ENCODE measurements at places on chromosomes 4 and X.

GRCh38 chr4:66585767-66586166 lies 915.5 kb upstream of the EPHA5 start:
- no peak for DNase-seq

- no peak for DNase-seq
Observed at GRCh38 chr4:83371235-83371634, 36.6 kb upstream of the HPSE start.

GRCh38 chr4:69888336-69888735 lies 28.4 kb upstream of the SULT1E1 start:
- no peak for DNase-seq

- no peak for DNase-seq
Observed at GRCh38 chr4:7564242-7564641, 129.5 kb upstream of the PSAPL1 start.

GRCh38 chr4:87580057-87580456 lies 28.3 kb upstream of the DSPP start:
- DNase-seq = no peak

DNA sequence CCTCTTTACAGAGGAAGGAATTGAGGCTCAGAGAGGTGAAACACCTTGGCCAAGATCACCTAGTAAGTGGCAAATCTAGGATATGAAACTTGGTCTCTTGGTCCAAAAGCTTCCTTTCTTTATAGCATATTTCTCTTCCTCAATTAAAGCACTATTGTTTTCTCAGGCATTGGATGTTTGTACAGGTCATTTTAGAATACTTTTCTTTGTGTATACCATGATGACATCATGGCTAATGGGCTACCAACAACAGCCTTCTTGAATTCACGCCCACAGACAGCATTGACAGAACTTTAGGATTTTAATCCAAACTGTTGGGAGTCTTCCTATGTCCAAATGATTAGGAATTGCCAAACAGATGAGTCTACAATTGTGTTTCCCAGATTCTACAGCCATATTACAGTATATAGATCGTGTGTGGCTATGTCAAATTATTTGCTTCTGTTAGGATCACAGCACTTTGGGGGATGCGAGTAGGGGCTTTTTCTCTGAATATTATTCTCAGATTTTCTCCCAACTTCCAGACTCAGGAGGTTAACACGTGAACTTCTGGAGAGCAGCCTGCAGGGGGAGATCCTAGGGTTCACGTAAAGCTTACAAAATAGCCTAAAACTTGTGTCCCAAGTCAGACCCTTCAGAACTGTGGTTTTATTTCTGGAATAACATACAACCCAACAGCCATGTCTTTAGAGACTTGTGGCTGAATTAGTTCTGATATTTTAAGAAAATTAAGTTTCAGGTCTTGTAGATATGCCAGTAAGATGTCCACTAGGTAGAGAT lies 191.8 kb downstream of the SHROOM3 start:
- DNase-seq = no peak

- DNase-seq = peak; percentile 24
Observed at GRCh38 chr4:3729188-3729881, 36.9 kb upstream of the ADRA2C start.

- DNase-seq = no peak
Observed at GRCh38 chr4:166823126-166823525, 411.2 kb downstream of the SPOCK3 start.

DNA sequence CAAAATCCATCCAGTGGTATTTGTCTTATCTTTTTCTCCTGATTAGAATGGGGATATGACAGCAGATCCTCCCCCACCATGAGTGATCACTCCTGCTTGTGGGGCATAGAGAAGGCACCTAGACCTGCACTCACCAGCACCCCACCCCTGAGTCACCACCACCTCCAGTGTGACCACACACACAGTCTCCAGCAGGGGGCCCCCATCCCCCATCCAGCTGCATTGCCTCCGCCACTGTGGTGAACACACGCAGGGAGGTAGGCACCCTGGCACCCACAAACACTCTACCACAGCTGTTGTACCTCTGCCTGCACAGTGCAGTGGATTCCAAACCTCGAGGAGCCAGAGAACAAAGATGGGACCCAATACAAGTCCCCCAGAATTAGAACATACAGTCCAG lies 9.0 kb upstream of the MAGEA8 start:
- no peak for DNase-seq

DNA sequence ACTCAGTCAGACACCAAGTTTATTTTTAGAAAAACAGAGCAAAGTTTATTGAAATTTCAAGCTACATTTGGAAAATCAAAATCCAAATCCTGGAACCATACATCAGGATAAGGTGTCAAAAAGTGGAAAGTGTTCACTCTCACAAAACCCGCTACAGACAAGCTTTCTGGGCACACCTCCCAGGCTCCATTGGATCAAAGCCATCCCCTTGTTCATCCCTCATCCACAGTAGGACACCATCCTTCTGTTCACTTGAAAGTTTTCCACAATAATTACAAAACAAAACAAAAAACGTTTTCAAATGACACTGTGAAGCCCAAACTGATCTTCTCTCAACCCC lies 62.4 kb downstream of the TSC22D3 start:
- no peak for DNase-seq

DNA sequence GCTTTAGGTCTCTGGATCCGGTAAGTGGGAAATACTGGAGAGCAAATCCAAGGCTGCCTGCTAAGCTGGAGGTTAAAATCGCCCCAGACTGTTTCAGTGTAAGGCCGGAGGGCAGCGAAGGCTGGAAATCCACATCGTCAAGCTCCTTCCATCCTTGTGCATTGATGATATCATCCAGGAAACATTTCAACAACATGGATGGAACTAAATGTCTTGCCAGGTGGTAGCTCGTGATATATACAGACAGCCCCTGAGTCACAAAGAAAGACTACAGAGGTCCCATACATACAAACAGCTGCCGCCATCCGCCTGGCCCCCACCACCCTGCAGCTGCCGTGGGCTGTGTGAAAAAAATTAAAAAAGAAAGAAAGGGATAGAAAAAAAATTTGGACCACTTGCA lies 148.9 kb upstream of the RBPJ start:
- DNase-seq = no peak

DNA sequence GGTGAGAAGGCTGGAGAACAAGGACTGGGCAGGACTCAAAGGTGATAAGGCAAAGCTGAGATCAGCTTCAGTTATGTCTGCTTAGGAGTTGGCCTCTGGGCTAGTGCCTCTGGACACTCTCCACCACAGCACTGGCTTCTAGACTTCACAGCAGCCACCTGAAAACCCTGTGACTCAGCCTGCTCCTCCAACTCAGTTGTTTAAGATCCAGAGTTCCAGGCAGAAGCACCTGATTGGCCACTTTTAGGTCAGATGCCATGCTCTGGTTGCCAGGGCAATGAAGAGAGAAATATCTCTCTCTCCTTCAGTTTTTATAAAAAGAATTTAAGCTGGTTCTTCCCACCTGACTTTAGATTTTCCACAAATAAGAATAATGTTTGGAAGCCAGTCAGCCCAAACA lies 47.9 kb upstream of the BLTP1 start:
- no peak for DNase-seq

DNA sequence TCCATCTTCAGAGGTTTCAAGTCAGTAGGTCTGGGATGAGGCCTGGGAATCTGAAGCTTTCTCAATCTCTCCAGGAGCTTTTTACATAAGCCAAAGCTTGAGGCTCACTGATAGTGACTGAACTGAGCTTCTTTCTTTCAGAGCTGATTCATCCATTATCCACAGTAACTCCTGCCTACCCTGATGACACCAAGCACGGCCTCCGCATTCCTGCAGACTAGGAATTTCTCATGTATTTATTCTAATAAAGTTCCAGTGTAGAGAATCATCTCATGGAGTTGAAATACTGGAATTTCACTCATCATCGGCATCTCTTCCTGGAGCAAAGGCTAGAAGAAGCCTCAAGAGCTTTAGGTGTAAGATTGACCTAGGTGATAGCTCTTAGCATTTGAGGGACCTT lies 12.1 kb upstream of the DCTD start:
- DNase-seq = peak; percentile 85

GRCh38 chr4:102022343-102022742 lies 231.8 kb downstream of the BANK1 start:
- no peak for DNase-seq

DNA sequence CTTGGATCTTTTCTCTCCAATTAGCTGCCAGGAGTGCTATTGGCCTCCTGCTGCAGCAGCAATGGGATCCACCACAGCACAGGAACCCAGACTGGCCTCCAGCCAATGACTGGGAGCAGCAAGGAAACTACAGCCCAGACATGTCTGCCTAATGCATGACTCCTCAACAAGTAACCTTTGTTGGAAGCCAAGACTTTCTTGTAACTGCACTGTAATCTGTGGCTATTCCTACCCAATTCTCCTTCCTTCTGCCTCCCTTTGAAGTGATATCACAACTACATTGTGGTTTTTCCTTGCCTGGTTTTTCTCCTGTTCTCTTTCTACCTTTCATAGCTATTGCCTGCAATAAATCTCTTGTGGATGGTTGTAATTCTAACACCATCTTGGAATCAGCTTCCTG lies 39.8 kb downstream of the SNCA start:
- no peak for DNase-seq

GRCh38 chr4:16706251-16706650 lies 192.2 kb downstream of the LDB2 start:
- DNase-seq = no peak

DNA sequence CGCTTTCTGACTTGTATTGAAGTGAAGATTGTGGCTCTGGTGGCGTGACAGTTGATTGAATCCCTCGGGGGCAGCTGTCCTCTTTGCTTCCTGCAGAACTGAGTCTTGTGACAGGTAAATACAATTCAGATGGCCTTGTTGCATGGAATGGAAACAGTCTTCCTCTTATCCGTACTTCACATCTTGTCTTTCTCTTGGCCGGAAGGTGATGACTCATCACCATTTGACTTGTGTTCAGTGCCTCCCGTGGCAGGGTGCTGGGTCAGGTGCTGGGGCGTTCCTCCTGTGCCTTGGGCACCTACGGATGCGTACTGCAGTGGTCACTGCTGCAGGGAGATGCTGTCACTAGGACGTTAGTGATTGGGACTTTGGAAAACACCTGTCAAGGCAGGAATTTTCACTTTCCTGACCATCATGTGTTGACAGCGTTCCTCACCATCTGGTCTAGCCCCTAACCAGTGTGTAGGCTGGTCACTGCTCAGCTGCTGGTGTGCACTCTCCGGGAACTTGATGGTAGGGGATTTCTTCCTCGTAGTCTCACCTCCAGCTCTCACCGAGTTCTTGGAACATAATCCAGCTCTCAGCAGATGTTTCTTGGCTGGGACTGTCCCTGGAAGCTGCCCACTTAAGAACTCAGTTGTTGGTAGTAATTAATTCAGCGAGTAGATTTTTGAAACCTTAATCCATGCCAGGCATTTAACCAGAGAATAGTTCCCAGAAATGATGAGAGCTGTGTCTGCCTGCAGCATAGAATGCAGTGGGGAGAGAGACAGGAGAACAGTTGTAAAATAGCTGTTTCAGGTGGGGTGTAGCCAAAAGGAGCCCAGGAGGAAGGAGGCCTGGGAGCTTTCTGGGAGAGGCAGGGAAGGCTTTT lies 7.2 kb downstream of the TBC1D14 start:
- no peak for DNase-seq

DNA sequence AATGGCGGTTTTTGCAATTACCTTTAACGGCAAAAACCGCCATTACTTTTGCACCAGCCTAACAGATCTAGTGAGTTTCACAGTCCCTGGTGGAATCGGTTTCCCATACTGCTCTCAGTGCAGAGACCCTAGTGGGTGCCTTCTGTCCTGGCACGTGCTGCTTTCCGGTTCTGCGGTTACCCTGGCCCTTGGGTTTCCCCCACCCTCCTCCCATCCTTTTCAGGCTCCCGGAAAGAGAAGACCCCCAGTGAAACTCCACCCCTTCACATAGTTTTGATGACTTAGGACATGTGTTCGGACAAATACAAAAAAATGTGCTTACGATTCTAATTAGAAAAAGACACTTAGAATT lies 36.9 kb downstream of the NLGN3 start:
- DNase-seq = no peak

- no peak for DNase-seq
Observed at GRCh38 chr4:122914292-122914904, 8.0 kb downstream of the NUDT6 start.
